COLO829 (cell line): ENCODE measurements at places on chromosomes 4 and X.

GRCh38 chrX:143571521-143571920 is 54.2 kb upstream of the SPANXN3 start:
- no peak for DNase-seq

DNA sequence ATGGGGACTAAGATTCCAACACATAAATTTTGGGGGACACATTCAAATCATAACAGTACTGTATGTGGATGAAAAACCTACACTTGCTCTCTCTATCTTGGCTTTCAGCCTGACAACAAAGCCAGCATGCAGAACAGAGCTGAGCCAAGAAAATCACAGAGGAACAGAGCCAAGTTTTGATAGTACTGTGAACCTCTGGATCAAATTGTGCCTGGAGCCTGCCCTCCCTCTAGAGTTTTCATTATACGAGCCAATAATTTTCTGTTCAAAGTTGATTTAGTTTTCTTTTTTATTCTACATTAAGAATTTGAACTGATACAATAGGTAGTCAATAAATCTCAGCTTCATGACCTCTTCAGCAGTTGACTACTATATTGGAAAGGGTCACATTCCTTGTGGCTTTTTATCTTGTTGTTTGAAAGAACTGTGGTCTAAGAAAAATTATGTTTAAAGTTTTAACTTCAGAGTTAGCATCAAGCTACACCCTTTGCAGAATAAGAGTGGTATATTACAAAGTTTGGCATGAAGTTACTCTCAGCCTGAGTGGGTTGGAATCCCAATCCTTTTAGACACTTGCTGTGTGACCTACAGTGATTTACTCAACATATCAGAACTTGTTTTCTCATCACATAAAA is 31.1 kb downstream of the GRID2 start:
- no peak for DNase-seq

DNA sequence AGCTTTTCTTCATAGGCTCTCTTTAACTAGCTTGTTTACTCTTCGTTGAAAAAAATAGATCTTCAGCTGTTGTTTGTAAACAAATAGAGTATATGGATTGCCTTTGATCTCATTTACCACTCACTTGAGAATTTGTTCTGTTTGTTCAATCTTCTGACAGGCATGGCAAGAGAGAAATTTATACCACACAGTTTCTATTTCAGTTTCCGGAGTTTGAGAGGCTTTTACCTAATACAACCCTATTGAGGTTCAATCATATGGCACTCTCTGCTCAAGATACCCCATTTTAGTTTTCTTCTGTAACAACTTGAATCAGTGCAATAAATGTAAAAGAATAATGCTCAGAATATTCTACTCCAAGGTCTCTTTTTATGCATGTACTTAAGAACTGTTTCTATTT is 148.0 kb downstream of the EMCN start:
- no peak for DNase-seq

DNA sequence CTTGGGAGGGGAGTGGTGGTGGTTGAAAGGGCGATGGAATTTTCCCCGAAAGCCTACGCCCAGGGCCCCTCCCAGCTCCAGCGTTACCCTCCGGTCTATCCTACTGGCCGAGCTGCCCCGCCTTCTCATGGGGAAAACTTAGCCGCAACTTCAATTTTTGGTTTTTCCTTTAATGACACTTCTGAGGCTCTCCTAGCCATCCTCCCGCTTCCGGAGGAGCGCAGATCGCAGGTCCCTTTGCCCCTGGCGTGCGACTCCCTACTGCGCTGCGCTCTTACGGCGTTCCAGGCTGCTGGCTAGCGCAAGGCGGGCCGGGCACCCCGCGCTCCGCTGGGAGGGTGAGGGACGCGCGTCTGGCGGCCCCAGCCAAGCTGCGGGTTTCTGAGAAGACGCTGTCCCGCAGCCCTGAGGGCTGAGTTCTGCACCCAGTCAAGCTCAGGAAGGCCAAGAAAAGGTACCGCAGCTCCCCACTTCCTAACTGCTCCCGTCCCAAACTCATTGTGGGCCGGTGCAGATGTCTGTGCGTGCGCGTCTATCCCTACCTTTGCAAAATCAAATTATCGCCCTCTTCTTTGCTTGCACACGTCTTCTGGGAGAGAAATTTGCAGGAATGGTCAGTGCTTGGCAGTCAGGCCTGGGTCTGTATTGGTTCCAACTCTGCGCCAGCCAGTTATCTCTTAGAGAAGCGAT is 533 bp downstream of the IL15 start:
- DNase-seq, result peak; percentile 48

DNA sequence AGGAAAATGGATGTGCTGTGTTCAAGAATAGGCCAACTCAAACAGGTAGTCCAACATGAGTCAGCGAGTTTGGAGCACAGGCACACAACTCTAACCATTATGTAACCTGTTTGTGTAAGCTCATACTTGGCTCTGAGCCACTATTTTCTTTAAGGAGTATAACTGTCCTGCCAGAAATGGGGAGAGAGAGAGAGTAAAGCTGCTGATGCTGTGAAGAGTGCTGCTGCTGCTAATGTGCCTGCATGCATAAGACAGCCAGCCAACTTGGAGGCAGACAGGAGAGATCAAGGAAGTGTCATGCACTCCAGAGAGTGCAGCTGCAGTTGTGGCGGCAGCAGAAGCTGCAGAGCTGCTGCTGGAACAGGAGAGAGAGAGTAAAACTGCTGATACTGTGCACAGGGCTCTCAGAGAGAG is 11.7 kb upstream of the STATH start:
- no peak for DNase-seq

GRCh38 chr4:52750819-52751486 is at the start of gene ERVMER34-1:
Gene ERVMER34-1 (minus strand): TSS chr4:52751425. CDS start chr4:52745520, 5,905 bp downstream.
- no peak for DNase-seq

GRCh38 chr4:105137121-105137875 is 9.4 kb upstream of the TET2 start:
- DNase-seq, result no peak

GRCh38 chrX:723781-724180 is 93.2 kb downstream of the SHOX start:
- DNase-seq, result no peak

DNA sequence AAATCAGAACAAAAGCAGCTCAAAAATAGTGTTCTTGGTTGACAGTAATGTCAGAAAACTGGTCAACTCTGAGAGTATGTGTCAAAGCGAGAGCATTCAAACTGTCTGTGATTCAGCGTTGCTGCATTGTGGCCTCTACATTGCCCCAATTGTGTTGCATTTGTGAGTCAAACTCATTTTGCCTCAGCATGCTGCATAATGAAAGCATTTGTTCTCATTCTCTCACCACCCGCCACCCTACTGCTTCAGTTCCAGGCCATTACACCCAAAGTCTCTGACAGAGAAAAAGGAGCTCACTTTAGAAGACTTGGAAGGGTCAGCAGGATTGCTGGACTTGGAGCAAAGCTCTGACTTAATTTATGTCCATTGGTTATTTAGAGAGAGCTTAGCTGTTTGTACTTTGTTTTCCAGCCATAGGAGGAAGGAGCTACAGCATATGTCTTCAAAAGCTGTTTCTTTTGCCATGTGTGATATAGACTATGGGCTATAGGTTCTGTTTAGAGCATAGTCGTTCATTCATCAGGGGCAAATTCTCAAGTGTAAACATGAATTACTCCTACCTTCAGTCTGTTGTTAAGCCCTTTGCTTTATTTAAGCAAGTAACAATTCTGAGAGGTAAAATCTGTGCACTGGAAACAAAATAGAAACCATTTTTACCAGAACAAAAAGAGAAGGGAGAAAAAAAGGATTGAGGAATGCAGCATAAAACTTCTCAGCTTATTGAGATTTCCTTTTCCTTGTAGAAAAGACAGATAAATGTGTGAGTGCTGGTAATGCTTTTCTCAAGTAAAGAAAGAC is 153.4 kb upstream of the ANK2 start:
- peak; percentile 42 for DNase-seq

GRCh38 chr4:189124149-189124758 is 816.4 kb upstream of the FRG1 start:
- DNase-seq, result peak; percentile 30

DNA sequence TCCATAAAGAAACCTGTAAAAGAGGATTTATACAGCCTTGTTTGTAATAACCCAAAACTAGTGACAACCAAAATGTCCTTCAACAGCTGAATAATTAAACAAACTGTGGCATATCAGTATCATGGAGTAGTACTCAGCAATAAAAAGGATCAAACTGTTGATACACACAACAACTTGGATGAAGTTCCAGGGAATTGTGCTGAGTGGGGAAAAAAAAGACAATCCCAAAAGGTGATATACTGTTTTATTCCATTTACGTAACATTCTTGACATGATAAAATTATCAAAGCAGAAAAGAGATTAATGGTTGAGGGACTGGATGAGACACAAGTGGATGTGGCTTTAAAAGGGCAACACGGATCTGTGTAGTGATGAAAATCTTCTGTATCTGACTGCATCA is 7.8 kb downstream of the CLIC2 start:
- DNase-seq, result no peak

GRCh38 chr4:38284294-38285030 is 324.3 kb downstream of the PTTG2 start:
- no peak for DNase-seq

- no peak for DNase-seq
These were observed 30.6 kb downstream of the ACTRT1 start for GRCh38 chrX:128021566-128021965.

GRCh38 chr4:23970201-23970850 is 80.5 kb upstream of the PPARGC1A start:
- DNase-seq, result peak; percentile 23

GRCh38 chr4:163482190-163482589 is 8.6 kb upstream of the TKTL2 start:
- no peak for DNase-seq

- no peak for DNase-seq
These were observed 140.6 kb downstream of the GPM6A start for GRCh38 chr4:175671491-175671934.

DNA sequence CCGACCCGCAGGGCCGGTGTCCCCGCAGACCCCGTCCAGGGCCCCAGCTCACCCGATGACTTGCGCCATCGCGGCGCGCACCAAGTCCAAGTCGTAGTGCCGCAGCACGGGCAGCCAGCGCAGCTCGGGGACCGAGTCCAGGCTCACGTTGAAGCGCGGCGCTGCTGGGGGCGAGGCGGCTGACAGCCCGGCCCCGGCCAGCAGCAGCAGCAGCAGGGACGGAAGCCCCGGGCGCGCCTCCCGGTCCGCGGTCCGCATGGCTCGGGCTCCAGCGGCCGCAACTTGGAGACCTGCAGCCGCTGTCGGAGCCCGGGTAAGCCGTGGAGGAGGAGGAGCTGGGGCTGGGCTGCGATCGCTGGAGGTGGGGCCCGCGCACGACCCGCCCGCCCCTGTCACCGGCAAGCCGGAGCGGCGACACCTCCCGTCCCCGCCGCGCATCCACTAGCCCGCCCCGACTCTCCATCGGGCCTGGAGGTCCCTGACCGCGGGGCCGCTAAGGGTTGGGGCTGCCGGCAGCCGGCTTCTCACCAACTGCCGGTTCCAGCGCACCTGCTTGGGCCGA is at the start of gene NAAA:
Gene NAAA (minus strand): TSS at position 322 of the 562 bp plus-strand sequence. CDS start 64 bp downstream, at position 258.
- no peak for DNase-seq

- DNase-seq, result no peak
These were observed 18.5 kb downstream of the STBD1 start for GRCh38 chr4:76325072-76325471.

DNA sequence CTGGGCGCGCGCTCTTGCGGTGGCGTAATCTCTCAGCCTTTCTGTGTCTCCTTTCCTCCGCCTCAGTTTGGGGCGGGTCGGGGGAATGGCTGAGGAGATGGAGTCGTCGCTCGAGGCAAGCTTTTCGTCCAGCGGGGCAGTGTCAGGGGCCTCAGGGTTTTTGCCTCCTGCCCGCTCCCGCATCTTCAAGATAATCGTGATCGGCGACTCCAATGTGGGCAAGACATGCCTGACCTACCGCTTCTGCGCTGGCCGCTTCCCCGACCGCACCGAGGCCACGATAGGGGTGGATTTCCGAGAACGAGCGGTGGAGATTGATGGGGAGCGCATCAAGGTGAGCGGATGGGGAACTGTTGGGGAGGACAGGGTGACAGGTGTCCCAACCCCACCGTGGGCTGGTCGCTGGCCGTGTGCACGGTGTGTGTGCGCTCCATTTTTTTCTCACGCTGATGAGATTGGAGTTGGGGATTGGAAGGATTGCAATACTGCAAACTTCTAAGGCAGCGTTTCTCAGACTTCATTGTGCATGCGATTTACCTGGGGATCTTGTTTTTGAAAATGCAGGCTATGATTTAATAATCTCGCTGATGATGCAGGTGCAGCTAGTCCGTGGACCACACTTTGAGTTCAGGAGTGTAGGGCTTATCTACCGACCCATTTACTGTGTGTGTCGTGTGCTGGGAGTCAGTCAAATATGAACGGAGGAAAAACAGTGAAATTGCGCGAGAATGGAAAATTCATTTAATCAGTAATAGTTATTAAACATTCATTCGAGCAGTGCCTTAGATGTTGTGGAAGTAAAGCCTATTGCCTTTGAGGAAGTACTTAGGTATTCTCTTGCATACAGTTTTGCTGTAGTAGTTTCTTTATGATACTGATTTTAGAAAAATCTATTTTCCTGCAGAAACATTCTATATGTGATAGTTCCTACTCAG is at the start of gene RAB33B:
Gene RAB33B (plus strand): TSS at position 11 of the 935 bp plus-strand sequence. CDS start 75 bp downstream, at position 86.
- DNase-seq, result peak; percentile 86

DNA sequence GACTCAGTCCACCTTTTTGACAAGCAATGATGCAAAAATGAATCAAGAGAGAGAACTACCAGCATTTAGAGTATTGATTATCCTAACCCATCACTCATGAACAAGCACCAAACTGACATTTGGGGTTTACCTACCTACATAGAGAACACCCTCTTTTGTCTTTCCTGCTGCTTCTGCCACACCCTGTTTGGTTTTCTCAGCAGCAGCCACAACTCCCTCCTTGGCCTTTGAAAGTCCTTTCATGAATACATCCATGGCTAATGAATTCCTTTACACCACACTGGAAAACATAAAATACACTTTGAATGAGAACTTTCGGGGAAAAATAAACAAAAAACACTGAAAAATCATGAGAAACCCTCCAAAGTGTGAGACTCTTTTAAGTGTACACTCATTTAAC is 1.5 kb downstream of the SNCA start:
- peak; percentile 13 for DNase-seq

DNA sequence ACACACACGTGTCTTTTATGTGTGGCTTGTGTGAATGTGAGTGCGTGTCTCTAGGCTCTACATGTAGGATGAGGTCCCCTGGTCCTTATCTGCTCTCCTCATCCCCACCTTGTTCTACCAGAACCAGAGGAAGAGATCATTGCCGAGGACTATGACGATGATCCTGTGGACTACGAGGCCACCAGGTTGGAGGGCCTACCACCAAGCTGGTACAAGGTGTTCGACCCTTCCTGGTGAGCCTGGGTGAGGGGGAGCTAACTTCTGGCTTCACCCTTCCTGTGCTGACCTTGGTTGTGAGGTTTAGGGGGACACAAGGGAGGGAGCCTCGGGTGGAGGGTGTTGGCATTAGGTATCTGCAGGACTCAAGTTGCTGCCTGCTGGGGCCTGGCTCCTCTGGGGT is 3.3 kb downstream of the PQBP1 start:
- no peak for DNase-seq
